ENCODE measurements at places on chromosomes 5 and 9.

DNA sequence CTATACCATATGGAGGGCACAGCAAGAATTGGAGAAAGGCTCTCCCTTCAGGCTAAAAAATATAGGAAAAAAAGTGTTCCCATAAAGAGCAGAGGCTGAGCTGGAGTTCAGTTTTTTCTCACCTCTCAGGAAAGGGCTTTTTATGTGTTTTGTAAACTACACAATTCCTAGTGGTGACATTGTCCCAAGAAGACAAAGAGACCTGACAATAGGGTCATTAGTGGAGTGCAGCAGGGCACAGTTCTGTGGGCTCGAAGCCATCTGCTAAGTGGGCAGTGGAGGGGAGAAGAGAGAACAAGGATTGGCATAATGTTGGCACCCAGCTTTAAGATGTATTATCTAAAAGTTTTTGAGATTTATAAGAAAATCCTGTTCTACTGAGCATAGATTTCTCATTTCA, 162.5 kb downstream of the HCN1 start:
- DNase-seq, result no peak

GRCh38 chr5:5423586-5423985, 1.1 kb downstream of the ICE1 start:
- DNase-seq, result no peak

- DNase-seq, result no peak
Measured at GRCh38 chr5:103428923-103429322, 133.7 kb downstream of the NUDT12 start.

- no peak for DNase-seq
Measured at GRCh38 chr5:101278011-101278687, 375.1 kb upstream of the ST8SIA4 start.

DNA sequence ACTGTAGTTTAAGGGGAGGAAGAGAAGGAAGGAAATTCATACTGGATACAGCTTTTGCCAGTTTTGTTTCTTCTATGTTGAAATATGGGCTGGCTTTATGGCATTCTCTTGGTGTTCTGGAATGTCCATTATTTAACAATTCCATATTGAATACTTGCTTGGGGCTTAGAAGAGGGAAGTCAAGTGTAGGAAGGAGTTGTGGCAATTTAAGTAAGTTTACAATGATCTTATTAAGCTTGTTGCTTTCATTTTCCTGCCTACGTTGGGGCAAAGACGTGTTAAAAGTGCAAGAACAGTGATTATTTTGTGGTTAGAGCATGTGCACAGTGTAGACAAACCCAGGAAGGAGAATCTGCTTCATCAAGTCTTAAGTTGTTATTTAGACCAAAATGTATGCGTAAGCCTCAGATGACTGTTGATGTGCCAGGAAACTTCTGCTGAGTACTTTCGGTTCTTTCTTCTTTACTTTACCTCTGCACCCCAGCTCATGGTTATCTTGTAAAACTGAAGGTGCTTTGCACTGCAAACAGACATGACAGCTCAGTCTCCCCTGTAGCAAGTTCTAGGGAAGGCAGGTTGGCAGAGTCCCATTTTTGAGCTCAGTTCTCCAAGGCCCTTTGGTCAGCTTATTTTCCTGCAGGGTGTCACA, 75.8 kb downstream of the F2RL2 start:
- peak; percentile 16 for DNase-seq

GRCh38 chr9:33914887-33915628, 98.1 kb downstream of the UBE2R2 start:
- no peak for DNase-seq

DNA sequence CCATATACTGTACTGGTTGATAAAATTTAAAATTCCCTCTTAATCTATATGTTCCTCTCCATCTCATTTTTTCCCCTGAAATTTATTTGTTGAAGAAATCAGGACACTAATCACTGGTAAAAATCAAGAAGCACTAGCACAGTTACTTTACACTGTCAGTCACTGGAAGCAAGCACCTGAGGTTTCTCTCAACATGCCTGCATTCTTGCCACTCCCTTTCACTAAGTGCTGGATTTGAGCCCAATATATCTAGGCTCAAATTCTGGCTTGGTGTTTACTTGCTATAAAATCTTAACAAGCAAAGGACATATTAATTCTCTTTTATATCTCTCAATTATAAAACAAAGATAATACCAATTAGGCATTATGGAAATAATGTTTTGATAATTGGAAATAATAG, 58.6 kb downstream of the DIAPH1 start:
- DNase-seq, result no peak

DNA sequence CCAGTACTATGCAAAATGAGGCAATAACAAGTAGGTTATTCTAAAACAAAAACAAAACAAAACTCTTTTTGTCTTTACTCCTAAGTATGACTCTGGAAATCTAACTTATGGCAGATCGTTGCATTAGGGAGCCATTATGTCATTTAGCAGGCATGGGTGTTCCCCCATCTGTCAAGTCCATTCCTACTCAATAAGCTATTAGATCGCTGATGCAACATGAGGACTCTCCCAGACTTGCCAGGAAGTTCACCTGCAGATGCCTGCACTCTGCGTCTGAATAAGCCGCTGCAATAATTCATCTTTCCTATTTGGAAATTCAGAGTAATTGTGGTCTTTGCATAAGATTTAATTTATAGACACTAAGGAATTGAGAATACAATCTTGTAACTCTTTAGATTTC, 585.0 kb downstream of the KIF4B start:
- DNase-seq, result no peak

GRCh38 chr9:14323985-14324650, 10.2 kb upstream of the NFIB start:
- DNase-seq, result no peak

DNA sequence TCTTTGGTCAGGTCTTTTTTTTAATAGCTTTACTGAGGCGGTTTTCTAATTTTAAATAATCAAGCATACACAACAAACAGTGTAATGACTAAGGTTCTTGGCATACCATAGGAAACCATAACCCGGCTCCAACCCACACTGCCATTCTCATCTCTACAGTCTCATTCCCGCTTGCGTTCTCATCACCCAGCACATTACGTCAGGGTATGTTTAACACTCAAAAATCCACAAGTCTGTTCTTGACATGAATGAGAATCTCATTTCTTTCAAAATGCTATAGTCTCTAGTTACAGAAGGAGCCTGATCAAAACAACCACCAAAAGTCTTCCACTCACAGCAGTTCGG, 505 bp downstream of the C5orf34 start:
- DNase-seq, result no peak

DNA sequence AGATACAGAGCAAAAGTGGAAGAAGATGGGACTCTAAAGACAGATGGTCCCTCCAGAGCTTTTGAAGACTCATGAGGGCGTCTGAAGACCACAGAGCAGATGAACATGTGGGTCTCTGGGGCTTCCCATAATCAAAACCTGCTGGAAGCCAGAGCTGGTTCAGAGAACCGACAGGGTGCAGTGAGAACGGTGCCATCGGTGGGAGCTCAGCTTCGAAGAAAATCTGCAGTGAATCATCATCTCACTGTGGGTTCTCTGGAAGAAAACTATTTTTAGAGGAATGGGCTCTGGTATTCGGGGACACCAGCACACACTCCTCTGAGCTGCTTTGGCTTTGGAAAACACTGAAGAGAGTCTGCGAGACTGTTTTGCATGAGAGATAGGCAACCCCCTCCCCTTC, 222.4 kb upstream of the PANK3 start:
- DNase-seq, result no peak

GRCh38 chr5:140182803-140183367, 7.9 kb downstream of the CYSTM1 start:
- DNase-seq, result no peak

GRCh38 chr5:139065306-139065705, 132.9 kb downstream of the SIL1 start:
- DNase-seq, result no peak

- no peak for DNase-seq
Measured at GRCh38 chr9:115042781-115043509, 75.0 kb downstream of the TNC start.

DNA sequence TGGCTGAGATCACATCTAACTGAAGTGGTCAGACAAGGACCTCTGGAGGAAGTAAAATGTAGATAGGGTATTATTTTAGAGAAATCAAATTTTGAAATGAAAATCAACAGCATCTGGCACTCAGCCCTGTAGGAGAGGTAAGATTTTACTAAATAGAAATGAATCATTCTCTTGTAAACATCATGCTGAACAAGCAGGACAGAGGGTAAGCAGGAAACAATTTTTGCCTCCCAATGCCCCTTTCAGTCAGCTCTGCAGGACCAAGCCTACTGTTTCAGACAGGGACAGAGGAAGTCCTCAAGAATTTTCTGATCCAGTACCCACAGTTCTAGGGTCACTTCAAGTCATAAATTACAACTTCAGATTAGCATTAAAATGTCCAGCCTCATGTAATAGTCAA, 190.1 kb downstream of the ESM1 start:
- no peak for DNase-seq

GRCh38 chr5:128632264-128632663, 94.2 kb upstream of the FBN2 start:
- DNase-seq, result no peak

DNA sequence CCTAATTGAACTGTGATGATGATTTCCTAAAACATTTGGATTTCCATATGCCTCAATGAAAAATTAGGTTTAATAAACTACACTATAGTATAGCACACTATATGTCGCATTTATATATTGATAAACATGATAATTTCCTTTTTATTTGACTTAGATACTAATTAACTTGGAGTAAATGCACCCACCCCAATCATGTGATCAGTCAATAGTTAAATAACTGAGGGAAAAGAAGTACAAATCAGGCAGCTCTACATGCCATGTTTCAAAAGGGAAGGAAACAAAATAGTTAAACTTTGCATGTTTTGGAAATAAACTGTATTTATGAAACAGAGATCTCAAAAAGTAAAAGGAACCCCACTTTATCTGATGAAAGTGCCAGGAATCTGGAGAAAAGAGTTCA, 18.0 kb upstream of the GNE start:
- no peak for DNase-seq

DNA sequence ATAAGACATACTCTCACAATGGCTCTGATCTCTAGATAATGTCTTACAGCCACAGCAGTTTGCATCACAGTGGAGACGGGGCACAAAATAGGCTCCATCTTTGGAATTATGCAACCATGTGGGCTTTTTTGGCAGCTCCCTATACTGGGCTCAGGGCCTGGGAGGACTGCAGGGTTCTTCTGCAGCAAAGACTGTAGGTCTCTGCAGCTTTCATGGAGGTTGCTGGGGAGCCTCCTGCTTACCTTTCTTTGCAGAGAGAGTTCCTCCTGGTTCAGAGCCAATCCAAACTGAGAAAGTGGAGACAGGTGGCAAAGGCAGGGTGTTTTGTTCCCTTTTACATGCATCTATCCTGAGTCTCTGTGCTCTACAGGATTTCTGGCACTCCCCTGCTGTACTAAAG, 558.0 kb downstream of the TLR4 start:
- no peak for DNase-seq

DNA sequence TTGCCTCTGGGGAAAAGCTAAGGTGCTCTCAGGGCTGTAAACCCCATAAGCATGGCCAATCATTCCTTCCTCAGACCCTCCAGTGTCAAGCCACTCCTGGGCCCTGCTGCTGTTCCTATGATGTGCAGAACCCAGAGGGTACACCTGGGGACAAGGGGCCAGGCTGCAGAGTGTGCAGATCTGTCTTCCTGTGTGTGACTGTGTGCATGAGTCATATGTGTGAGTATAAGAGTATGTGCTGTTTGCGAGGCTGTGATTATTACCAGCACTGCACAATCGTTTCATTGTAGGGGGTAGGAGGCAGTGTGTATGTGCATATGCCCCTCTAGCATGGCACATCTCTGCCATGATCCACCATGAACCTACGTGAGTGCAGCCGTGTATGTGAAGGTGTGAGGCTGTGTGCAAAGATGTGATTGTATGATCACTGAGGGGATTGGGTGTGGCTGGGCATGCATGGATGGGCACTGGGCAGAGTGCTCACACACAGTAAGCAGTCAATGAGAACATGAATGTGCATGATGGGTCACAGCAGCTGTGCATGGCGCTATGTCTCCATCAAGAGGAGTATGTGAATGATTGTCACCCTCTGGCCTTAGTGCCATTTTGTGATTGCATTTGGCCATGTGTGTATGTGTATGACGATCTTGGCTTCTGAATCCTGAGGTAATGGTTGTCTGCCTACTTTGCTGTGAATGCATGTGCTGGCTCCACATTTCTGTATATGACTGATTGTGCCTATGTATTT, 2.4 kb upstream of the OR1K1 start:
- DNase-seq, result no peak

- DNase-seq, result no peak
Measured at GRCh38 chr9:114469091-114469853, 36.0 kb downstream of the WHRN start.

All from activated CD8-positive, alpha-beta memory T cell treated with anti-CD3 and anti-CD28 coated beads for 4 hours (primary cell).